ENCODE measurements at places on chromosomes 16 and 17.

- DNase-seq = no peak
These were observed 37.5 kb upstream of the GSG1L start for GRCh38 chr16:28100810-28101532.

DNA sequence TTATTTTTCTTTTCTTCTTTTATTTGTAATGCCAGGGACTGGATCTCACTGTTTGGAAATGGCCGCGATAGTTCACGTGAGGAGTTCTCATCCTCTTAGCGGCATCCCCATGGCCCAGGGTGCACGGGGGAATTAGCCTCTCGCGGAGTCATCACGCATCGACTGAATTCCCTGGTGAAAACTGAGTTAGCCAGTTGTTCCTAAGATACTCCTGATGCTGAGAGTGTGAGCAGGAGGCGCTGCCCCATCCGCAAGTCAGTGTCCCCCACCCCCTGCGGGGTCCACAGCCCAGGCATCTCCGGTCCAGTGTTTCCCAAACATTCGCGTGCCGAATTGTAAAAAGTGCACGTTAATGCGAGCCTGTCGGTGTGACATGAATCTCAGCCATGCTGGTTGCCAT, 277.2 kb downstream of the CPPED1 start:
- no peak for DNase-seq

- no peak for DNase-seq
These were observed 7.4 kb upstream of the FASN start for GRCh38 chr17:82105417-82105881.

DNA sequence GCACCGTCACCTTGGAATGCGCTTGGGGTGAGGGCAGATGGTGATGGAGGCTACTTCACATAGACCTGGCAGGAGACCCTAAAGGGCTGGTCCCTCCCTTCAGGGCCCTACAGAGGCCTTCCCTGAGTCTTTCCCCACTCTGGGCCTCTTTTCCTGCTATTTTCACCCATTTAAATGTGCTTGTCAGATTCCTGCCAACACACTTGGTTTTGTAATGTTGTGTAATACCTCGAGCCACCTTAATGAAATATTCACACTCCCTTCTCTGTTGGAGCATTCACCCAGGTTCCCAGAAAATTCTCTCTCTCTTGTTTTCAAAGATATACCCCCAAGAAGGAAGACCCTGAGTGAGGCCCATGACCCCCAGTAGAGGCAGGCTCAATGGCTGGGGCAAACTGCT, 456.6 kb upstream of the DYNLRB2 start:
- DNase-seq = no peak

DNA sequence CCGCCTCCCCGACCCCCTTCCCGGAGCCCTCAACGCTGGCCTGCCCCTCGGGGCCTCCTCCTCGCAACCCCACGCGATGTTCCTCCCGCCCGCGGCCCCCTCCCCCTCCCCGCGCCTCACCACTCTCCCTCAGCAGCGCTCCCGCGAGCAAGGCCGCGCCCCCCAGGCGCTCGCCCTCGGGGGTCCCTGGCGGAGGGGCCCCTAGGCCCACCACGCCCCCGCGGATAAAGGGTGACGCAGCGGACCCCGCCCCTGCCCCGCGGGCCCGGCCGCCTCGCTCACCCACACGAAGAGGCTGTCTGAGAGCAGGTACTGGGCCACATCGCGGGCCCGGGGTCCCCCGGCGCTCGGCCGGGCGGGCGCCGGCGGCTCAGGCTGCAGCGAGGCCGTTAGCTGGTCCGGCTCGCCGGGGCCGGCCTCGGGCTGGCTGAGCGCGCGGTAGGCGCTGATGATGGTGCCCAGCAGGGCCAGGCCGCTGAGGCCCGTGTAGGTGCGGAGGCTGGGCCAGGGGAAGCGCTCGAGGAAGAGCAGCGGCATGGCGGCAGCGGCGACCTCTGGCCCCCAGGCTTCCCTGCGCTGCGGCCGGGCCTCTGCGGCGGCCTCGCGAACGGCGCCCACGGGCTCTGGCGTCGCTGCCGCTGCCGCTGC, 430 bp downstream of the AMFR start:
- peak; percentile 16 for DNase-seq

DNA sequence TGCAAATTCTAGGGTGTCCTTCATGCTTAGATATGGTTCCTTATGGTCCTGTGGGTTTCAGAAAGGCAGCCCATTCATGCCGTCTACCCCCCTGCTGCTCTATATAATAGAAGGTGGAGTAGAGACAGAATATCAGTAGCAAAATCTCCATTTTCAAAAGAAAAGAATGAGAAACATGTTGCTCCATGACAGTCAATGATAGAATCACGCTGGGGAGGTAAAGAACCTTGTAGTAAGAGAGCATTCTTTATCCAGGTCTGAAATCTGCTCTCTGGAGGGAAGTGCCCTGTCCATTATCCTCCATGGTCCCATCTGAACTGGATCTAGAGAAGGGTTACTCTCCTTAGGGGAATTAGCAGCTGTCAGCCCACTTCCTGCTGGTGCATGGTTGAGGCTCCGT, 272.8 kb downstream of the WWOX start:
- DNase-seq = no peak

GRCh38 chr16:52578829-52579498, 32.0 kb upstream of the TOX3 start:
- no peak for DNase-seq

- DNase-seq = no peak
These were observed 29.8 kb upstream of the DNAH17 start for GRCh38 chr17:78607038-78607437.
